ENCODE measurements at places on chromosomes 4 and X.

DNA sequence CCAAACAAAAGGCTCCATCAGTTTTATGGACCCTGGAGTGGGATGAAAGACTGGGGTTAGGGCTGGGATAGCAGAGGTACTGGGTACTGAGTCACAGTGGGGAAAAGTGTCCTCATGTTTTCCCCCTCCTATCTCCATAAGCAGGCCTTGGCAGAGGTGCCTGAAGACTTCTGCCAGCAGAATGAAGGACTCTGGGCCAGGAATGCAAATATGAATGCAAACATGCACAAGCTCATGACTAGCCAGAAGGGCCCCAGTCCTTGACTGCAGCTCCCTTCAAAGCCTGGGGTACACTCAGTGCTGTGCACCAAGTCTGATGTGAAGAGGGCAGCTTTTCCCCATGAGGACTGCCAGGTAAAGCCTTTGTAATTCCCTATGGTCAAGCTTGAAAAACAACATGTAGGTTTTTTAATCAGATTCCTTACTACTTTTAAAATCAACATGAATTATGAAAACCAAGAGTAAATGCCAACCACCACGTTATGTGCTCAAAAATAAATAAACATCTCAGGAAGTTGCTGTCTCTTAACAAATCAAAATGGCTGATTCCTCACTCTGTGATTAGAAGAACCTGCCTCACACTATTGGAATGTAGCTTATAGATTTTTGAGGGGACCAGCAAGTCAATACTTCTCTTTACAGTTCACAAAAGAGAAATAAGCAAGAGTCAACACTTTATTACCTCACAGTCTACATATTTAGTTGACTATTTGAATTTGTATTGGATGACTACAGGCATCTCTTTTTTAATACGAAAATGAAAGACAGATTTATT lies 1512.0 kb downstream of the ARAP2 start:
- no peak for DNase-seq

DNA sequence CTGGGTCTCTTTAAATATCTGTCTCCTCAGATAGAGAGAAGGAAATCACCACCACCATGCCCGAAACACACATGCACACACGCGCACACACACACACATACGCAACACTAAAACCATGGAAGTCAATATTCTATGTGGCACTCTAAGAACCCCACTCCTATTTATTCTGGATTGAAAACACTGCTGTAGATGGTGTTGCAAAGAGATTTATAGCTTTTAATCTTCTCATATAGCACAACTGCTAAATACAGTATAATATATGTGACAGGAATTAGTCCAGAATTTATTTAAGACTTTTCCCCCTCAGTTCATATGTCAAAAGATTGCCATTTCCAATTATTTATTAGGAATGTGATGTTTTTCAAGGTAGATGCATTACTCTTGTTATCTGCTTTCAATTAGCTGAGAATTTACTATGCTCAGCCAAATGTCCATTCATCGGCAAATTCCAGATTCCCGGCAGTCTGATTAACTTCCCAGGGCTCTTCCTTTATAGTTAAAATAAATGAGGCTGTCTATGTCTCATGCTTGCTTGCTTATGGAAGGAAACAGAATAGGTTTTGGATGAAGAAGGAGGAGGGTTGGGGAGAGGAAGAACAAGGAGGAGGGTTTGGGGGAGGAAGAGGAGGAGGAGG lies 115.4 kb upstream of the NDP start:
- DNase-seq = no peak

DNA sequence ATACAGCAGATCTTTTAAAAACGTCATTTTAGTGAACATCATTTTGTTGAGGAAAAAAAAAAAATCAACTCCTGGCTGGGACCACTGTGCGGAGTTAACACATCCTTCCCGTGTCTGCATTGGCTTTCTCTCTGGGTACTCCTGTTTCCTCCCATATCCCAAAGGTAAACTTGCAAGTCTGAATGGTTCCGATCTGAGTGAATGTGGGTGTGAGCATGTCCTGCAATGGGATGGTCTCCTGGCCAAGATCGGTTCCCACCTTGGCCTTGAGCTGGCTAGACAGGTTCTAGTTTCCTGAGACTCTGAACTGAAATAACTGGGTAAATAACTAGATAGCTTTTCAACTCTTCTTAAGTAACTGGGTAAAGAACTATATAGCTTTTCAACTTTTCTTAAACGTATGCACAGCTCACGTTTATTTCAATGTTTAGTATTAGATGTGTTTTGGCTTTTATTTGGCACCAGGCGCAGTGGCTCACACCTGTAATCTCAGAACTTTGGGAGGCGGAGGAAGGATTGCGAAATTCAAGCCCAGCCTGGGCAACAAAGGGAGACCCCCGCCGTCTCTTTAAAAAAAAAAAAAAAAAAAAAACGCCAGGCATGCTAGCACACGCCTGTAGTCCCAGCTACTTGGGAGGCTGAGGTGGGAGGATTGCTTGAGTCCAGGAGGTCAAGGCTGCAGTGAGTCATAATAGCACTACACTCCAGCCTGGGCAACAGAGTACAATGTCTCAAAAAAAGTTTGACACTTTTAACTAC lies 14.0 kb downstream of the RBMX start:
- no peak for DNase-seq

- peak; percentile 48 for DNase-seq
Measured at GRCh38 chr4:19700992-19701391, 550.7 kb upstream of the SLIT2 start.

DNA sequence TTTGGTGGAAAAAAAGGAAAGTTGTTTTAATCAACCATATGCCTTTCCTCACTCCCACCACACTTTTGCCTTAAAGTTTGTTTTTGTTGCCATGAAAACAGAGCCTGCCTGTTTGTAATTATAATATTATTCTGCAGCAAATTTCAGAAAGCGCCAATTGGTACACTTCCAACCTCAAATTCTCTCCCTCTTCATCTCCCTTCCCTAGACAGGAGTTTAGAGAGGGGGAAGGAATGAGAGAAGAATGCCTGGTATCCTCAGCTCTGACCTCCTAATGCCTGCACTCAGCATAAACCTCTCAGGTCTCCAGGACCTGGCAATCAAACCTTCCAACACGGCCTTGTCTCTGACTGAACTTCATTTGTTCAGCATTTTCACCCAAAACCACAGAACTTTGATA lies 138.4 kb upstream of the HCCS start:
- DNase-seq = no peak

DNA sequence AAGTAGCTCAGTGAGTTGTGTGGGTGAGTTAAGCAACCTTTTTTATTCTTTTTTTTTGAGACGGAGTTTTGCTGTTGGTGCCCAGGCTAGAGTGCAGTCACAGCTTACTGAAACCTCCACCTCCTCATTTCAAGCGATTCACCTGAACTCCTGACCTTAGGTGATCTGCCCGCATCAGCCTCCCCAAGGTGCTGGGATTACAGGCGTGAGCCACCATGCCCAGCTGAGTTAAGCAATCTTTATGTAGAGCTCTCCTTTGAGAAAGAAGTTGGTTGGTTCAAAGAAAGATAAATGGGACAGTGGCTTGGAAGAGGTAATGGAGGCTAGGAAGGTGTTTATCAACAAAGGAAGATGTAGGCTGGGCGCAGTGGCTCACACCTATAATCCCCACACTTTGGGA lies 3.2 kb downstream of the MSMO1 start:
- DNase-seq = no peak

GRCh38 chr4:47837908-47838294 lies at the start of gene CORIN:
CORIN (minus strand) TSS chr4:47838067; CDS start chr4:47837949, 118 bp downstream.
- no peak for DNase-seq

- DNase-seq = no peak
Measured at GRCh38 chr4:97851115-97851514, 292.2 kb downstream of the STPG2 start.

DNA sequence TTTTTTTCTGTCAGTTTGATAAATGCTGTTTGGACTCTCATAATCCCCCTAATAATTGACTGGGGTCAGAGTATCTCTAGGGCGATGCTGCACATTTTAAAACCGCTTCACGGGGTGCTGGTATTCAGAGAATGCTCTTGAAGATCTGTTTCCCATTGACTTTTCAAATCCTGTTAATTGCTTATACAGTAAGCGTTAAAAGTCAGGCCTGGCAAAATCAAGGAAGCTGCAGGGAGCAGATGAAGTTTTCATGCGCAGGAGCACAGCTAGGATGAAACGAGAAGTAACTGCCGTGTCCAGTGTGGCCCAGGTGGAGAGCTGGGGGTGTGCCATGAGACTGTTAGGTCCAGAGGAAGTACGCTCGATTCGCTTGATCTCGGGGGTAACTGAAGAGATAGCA lies 312.9 kb downstream of the TRIML1 start:
- no peak for DNase-seq

GRCh38 chr4:15469402-15470127 lies at the start of gene CC2D2A:
CC2D2A (plus strand) TSS chr4:15469882; CDS start chr4:15475933, 6,051 bp downstream.
- DNase-seq = peak; percentile 43

DNA sequence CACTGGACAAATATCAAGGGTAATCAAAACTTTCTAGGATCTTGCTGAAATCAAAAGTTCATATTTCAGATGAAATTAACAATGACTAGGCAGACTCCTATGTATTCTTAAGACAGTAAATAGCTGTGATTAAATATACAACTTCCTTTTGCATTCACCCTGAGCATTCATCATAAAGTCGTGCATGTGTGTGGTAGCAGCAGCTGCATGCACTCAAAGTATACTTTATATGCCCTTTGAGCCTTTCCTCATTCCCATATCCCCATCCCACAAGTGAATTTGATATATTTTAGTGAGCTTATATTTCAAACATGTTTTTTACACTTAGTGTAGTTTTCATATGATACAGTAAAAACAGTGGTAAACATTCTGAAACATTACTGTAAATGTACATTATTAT lies 959.0 kb downstream of the C4orf33 start:
- DNase-seq = no peak

DNA sequence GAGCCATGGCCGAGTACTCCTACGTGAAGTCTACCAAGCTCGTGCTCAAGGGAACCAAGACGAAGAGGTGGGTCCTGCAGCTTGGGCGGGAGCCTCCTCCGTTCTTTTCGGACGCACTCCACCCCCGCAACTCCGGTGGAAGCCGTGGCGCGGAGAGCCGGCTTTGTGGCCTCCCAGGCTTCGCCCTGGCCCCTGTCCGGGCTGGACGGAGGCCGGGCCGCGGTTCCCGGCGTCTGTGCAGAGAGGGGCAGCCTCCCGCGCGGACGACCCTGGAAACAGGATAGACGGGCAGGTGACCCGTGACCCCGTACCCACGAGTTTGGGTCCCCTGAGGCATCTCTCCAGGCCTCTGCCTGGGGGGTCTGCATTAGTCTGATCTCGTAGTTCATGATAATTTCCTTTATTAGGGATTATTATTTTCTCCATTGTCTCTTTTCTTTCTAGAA lies 356 bp downstream of the FRG1 start:
- DNase-seq = no peak

DNA sequence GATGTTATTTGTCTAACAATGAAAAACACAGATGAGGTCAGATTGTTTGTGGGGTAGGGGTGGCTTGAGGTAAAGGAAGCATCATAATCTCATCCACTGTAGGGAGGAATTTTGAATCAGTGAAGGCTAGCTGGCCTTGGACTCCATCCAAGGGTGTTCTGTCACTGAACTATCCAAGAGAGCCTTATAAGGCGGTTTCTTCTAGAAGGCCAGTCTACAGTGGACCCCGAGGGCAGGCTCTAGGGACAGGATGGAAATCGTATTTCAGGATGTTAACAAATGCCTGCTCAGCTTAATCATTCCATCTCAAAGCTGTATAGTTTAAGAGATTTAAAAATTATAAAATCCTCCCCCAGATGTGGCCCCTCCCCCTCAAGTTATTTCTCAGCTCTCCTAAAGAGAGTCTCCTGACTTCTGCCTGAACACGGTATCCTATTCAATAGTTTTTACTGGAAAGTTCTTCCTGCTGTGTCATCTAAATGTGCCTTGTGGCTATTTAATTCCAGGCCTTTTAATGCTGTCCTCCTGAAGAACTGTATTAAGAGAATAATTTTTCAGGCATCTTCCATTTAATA lies 8.0 kb downstream of the IGFBP7 start:
- DNase-seq = peak; percentile 99

GRCh38 chr4:115852767-115853091 lies 739.3 kb upstream of the NDST4 start:
- no peak for DNase-seq

DNA sequence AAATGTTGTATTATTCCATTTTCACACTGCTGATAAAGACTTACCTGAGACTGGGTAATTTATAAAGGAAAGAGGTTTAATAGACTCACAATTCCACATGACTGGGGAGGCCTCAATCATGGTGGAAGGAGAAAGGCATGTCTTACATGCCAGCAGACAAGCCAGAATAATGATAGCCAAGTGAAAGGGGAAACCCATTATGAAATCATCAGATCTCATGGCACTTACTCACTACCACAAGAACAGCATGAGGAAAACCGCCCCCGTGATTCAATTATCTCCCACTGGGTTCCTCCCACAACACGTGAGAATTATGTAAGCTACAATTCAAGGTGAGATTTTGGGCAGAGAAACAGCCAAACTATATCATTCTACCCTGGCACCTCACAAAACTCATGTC lies 2535.1 kb downstream of the ARAP2 start:
- DNase-seq = no peak

DNA sequence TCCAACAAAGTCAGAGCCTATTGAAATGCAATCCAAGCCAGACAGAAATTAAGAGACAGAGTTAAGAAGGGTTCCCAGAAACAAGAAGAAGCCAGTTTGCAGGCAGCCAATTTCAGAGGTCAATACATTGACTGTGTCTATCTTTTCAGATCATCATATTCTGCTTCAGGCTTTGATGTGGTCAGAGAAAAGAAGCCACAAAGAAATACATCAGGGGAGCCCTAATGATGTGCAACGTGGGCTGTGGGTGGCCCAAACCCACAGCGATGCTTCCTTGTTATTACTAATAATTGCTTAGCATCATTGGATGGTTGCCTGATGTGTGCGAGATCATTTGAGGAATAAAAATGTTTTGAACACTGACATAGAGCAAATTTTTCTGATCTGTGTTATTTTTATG lies 99.0 kb upstream of the DUSP21 start:
- DNase-seq = no peak

GRCh38 chrX:19202171-19202570 lies 79.9 kb upstream of the ADGRG2 start:
- no peak for DNase-seq

DNA sequence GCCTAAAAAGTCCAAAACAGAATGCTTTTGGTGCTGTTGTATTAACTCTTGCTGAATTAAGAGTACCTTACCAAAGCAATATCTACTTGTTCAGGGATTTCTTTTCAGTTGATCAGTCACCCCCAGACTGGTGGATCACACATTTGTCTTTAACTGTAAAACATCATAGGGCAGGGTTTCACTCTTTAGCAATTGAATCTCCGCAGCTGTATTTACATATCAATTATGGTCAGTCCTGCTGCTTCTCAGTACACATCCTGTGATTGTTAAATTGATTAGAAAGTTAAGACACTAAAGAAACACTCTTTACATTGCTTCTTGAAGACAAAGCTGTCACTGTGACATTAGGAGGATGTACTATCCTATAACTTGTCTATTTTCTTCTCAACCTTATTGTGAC lies 277.1 kb upstream of the ADGRL3 start:
- no peak for DNase-seq
